PC-3 (cell line): ENCODE measurements at places on chromosomes 6 and 20. TPM values are rescaled to one million over a fixed set of nuclear protein-coding genes. Genes with fewer than 3 reads are reported as not detected.

DPPA5 gene
- total RNA-seq: not detected in 2 replicates

KCNG1 gene
- 61.5 and 74.1 TPM in 2 replicates for total RNA-seq

- no peak for DNase-seq
Measured at GRCh38 chr6:36743032-36743431, 45.4 kb downstream of the RAB44 start.

GRCh38 chr20:20276811-20277530 is 90.9 kb upstream of the INSM1 start:
- no peak for DNase-seq

DNA sequence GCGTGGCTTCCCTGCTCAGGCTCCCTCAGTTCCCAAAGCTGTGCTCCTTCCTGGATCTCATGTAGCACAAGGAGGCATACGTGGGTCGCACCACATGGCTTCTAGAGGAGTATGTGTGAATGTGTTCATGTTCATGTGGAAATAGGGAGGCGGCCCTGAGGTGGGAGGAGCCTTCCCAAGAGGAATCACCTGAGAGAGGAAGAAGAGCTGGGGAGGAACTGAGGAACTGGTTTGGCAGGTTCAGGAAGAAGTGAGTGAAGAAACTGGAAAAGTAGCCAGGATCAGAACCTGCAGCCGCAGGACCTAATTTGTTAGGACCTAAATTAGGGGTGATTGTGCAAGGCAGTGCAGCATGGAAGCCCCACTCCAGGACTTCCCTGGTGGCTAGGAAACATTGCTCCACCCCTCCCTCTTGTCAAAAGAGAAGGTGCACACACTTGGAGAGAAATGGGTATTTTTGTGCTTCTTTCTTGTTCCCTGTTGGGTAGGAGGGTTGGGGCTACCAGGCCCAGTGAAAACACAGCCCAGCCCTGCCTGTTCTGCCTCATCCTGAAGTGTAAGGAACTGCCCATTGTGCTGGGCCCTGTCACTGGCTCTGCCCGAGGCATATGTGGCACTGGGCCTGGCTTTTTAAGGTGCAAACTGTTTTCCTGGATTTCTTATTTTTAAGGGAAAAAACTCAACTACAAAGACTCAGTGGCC is 20.7 kb downstream of the SYNJ2 start:
- peak; percentile 79 for DNase-seq
